ENCODE measurements at places on chromosomes 12 and 14.
A peak's percentile ranks its signal among the peaks of the same experiment; 100 is the strongest.

DNA sequence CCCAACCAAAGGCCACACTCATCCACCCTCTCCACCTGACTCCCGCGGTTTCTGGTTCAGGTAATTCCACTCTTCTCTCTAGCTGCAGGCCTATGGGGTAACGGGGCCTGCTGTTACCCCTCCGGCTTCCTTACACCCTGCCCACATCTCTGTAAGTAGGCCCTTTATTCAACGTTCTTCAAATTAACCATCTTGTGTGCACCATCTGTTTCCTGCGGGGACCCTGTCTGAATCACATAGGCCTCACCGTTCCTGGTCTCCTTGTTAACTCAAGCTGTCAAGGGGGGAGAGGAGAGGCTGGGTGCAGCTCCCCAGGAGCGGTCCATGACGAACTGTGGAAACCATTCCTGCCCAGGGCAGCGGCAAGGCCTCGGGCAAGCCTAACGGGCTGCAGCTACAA lies 9.3 kb upstream of the DLK1 start:
- ATAC-seq = no peak

- no peak for ATAC-seq
These were observed 18.4 kb downstream of the PRKAB1 start for GRCh38 chr12:119686355-119686754.

GRCh38 chr14:38646391-38646790 lies 390.5 kb upstream of the CLEC14A start:
- ATAC-seq = no peak

DNA sequence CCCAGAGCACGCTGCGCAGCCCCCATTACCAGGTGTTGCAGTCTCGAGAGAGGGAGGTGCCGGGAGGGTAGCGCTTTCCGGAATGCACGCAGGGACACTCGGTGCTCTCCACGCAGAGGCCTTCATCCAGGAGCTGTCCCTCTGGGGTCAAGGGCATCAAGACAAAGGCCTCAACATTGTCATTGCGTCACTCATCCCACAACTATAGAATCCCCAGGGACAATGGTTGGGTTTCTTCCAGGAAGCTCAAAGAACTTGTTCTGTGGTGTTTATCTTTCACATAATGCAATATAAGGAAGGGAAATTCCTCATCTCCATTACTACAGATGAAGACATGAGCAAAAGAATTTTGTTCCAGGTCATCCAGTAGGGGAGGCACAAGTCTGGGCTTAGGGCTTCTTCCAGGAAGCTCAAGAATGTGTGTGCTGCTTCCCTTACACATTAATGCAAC lies 52.1 kb downstream of the VWF start:
- ATAC-seq = no peak

- no peak for ATAC-seq
These were observed 84.5 kb downstream of the VRK1 start for GRCh38 chr14:96881713-96882112.

GRCh38 chr14:78758333-78758732 lies 588.2 kb downstream of the NRXN3 start:
- peak; percentile 44 for ATAC-seq

GRCh38 chr12:22160396-22161003 lies 114.5 kb downstream of the CMAS start:
- ATAC-seq = no peak

GRCh38 chr12:38915429-38916182 lies 10.2 kb upstream of the CPNE8 start:
- ATAC-seq = no peak

- no peak for ATAC-seq
These were observed 323.5 kb downstream of the ALG10 start for GRCh38 chr12:34345801-34346200.

- ATAC-seq = no peak
These were observed 28.8 kb downstream of the OAS2 start for GRCh38 chr12:113007166-113007565.

DNA sequence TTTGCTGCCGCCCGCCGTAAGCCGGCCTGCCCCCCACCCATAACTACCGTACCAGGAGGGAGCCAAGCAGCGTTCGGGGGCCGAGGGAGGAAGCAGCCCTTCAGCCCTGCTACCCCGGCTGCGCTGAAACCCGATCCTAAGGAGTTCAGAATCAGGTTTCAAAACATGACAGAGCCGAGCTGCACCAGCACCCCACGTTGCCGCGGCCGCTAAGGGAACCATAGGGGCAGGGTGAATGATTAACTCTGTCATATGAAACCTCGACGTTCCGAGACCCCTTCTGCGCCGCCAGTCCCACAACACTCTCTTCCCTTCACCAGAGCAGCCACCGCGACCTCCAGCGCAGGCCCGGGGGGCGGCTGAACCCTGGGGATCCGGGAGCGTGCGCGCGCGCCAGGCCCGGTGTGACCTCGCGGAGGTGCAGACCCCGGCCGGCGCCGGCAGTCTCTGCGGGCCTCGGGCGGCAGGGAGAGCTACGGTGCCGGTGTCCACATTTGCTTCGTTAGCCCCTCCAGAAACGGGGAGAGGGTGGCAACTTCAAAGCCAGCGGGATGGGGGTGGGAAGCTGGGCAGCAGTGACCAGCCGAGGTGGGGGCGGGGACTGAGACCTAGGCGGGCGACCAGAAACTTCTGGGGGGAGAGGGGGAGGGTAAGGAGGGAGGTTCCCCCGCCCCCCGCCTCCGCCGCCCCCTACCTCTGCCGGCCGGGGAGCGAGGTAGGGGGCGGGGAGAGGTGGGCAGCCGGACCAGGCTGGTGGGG lies 1.6 kb downstream of the SIX4 start:
- peak; percentile 26 for ATAC-seq

GRCh38 chr12:65470256-65470655 lies 191.8 kb downstream of the MSRB3 start:
- no peak for ATAC-seq

DNA sequence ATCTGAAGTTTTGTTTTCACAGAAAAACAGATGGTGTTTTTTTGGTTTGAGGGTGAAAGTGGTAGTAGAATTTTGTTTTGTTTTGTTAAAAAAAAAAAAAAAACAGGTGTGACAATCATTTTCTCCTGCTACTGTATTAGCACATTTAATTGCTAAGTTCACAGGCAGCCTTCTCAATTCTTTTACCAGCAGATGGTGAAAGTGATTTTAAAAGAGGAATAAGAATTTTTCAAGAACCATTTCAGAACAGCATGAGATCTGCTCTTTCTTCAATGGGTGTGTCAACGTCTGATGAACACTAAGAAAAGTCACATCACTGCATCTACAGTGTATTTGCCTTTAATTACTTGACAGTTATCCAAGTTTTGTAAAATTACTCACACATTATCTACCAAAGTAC lies 303.7 kb upstream of the USP15 start:
- no peak for ATAC-seq
